NCI-H2081 treated with DMSO at 0.1 percent for 48 hours (cell line): ENCODE measurements at places on chromosomes 1 and 21.

GRCh38 chr1:85344256-85344694, 67.8 kb upstream of the BCL10 start:
- no peak for DNase-seq

- DNase-seq, result no peak
Observed at GRCh38 chr1:34625521-34626015, 129.3 kb upstream of the GJB5 start.

GRCh38 chr1:210866532-210866931, 267.4 kb downstream of the KCNH1 start:
- no peak for DNase-seq

GRCh38 chr1:233668725-233669294, 54.9 kb downstream of the KCNK1 start:
- DNase-seq, result no peak

GRCh38 chr1:231108516-231109302, 53.1 kb upstream of the TRIM67 start:
- no peak for DNase-seq

GRCh38 chr1:27152004-27152828, 2.7 kb downstream of the SLC9A1 start:
- DNase-seq, result no peak

GRCh38 chr1:9278116-9278515, 14.6 kb upstream of the SPSB1 start:
- DNase-seq, result no peak

DNA sequence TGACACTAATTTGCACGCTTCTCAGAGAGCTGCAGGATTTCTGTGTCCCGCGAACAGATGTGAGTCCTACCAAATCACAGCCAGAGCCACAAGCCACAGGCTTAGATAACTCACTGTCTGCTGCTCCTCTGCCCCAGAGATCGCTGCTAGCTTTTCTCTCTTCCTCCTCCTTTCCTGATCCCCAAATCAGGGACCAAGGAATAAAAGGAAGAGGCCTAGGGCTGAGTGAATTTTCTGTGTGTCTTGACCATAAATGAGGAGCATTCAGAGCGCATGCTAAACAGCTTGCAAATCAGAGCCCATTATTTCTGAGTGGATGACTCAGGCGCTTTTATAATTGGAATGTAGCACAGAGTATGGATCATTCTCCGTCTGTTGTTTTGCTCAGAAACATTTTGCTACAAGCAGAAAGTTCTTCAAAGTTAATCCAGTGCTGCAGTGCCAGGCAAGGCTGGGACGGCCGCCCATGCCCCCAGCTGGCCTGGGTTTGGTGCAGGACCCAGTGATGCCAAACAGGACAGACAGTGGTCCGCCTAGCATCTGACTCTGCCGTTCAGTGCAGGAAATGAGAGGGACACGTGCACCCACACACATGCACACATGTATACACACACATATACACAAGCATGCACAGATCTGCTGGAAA, 38.2 kb downstream of the KCNAB2 start:
- no peak for DNase-seq

DNA sequence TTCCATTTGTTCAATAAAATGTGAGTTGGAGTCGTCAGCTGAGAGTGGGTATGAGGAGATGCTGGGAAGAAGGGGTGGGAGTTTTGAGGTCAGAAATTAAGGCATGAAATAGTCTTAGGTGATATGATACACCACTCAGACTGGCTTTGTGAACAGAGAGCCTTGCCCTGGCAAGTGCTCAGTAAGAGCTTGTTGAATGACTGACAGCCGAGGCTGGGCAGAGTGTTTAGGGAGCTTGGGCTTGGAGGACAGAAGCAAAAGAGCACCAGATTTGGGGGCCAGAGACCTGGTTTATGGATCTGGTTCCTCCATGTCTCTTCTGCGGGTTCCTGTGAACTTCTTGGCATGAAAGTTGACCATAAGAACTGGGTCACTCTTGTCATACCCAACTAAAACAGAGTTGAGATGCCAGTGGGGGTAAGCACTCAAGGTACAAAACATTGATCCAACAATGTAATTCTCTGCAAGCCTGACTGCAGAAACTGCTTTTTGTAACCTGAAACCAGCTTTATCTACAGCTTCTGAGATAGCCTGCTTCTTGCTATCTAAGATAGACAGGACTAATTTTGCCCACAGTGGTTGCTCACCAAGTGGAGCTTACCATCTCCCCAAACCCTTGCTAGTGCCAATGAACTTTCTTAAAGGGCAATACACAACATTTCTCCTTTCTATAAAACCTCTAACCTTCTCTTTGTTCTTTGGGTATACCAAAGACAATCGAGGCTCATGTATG, 126.4 kb downstream of the TENT5C start:
- no peak for DNase-seq
